Activated effector memory CD4-positive, alpha-beta T cell treated with anti-CD3 and anti-CD28 coated beads, Interleukin-2, amount 50 U/mL, for 16 hours (primary cell): ENCODE measurements at places on chromosomes 11 and 22.

GRCh38 chr22:30889268-30889995, 79.1 kb downstream of the MORC2 start:
- DNase-seq, result peak; percentile 43

DNA sequence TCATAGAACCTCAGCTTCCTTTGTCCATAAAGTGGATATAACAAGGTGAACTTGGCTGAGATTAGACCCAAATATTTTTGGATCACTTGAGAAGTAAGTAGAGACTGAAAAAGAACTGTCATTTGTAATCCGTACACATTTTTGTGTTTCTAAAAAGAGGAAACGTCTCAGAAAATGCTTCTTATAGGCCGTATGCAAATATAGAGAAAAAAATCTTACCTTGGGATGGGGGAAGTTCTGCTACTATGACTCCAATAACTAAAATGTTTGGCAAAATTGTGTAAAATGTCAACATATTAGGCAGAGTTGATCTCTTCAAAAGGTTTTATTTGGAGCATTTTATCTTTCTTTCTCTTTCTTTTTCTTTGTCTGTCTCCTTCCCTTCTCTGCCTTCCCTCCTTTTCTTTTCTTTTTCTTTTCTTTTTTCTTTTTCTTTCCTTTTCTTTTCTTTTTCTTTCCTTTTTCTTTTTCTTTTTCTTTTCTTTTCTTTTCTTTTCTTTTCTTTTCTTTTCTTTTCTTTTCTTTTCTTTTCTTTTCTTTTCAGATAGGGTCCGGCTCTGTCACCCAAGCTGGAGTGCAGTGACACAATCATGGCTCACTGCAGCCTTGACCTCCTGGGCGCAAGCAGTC, 48.2 kb downstream of the ADM start:
- DNase-seq, result no peak

DNA sequence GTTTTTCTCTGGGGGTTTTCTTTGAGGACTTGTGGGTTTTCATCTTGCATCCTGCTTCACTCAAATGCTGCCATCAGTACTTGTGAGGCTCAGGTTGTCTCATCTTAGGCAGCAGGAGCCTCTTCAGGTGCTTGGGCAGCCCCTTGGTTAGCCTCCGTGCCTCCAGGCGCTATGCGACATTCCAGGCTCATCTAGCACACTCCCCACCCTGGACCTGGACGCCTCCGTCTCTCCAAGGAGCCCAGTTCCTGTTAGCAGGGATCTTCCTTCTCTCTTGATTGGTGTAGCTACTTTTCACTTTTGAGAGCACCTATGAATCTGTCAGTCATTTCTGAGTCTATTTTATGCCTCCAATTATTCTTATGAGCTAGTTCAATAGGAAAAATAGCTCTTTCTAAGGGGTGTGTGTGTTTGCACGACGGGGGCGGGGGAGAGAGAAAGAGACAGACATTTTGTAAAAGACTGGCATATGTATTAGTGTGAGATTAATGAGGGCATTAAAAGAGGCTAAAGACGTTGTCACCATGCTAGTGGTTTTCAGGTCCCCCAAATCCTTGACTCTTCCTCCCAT, 7.8 kb downstream of the TUBA8 start:
- DNase-seq, result no peak

- no peak for DNase-seq
Measured at GRCh38 chr11:133830931-133831907, 14.1 kb downstream of the SPATA19 start.

GRCh38 chr11:36822829-36823228, 224.8 kb upstream of the RAG2 start:
- no peak for DNase-seq

DNA sequence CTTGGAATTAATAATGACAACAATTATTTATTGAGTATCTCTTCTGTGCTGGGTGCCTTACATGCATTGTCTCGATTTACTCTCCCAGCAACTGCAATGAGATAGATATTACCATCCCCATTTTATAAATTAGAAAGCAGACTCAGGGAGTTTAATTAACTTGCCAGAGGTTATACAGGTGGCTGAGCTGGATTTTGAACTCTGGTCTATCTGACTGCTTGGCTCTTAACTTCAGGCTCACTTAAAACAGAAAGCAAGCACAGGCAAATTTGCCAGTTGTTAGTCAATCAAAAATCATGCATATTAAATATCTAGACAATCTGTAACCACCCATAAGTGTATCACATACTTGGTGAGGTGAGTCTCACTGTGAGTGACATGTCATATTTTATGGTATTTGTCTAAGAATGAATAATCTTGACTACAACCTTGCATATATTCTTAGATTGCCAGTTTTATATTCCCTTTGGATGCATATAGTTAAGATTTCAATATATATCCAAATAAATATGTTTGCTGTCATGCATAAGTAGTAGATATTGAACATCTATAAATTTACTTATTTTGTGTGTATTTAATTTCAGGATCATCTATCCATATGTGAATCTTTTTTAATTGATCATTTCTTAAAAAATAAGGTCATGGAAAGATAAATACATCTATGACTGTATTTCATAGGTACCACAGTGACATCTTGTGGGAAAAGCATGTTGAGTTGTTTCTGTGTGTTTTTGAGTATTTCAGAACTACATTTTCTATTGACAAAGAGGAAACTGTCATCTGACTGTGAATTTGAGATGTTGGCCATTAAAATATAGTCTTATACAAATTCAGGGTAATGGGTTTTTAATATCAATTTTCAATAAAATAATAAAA, 112.0 kb upstream of the ARHGAP42 start:
- DNase-seq, result no peak

- DNase-seq, result no peak
Measured at GRCh38 chr22:30996462-30996861, 27.4 kb downstream of the TUG1 start.

DNA sequence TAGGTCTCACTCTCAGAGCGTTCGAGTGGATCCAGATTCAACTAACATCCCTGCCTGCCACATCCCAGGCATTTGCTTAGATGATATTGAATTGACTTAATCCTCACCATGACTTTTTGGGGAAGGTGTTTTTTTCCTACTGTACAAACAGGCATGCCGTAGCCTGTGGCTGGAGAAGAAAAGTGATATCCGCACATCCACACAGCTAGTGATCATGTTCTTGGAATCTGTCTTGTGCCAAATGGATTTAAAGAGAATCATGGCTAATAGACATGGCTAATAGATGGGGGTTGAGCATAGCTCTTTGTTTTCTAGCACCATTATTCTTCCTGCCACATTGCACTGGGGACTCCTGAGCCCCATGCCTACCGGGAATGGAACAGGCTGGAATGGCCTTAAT, 82.1 kb upstream of the THY1 start:
- no peak for DNase-seq

- no peak for DNase-seq
Measured at GRCh38 chr11:119520966-119521365, 98.0 kb upstream of the THY1 start.

DNA sequence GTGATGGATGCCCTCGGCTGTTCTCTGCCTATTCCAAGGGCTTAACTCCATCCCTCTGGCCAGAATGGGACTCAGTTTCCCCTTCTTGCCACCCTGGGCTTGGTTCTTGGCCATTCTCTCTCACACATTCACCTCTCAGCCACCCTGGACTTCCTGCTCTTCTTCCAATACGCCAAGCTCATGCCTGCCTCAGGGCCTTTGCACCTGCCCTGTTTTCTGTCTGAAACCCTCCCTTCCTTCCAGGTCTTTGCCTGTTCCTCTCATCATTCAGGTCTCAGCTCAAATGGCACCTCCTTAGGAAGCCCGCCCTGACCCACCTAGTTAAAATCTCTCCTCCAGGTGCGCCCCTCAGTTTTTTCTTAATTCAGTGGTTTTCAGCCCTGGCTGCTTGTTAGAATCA, 76.6 kb upstream of the TP53I11 start:
- DNase-seq, result no peak

- no peak for DNase-seq
Measured at GRCh38 chr11:119901657-119902577, 172.9 kb upstream of the NECTIN1 start.
